ENCODE measurements at places on chromosomes 12 and 14. TPM values are rescaled to one million over a fixed set of nuclear protein-coding genes. Genes with fewer than 3 reads are reported as not detected.

The SOCS4 gene
- 42.3 TPM for total RNA-seq

The RFX4 gene
- total RNA-seq = not detected

The LPAR5 gene
- 2.8 TPM for total RNA-seq

The RNF212B gene
- total RNA-seq = not detected

The SELPLG gene
- 51.9 TPM for total RNA-seq

The SRRM4 gene
- total RNA-seq = not detected

The TMEM179 gene
- 0.36 TPM for total RNA-seq

The KRT85 gene
- not detected for total RNA-seq

The MFAP5 gene
- not detected for total RNA-seq

The RIMKLB gene
- total RNA-seq = 0.52 TPM

- no peaks in the 10 kb centered on the region for H3K4me1 ChIP-seq
- no peaks in the 10 kb centered on the region for H3K27me3 ChIP-seq
- H3K36me3 ChIP-seq = no peaks in the 10 kb centered on the region
- H3K4me3 ChIP-seq = no peak overlapping the region
- H3K27ac ChIP-seq = no peak overlapping the region
- DNase-seq = no peak
Observed at GRCh38 chr12:19597167-19598026, 158.1 kb downstream of the AEBP2 start.

GRCh38 chr12:52058631-52059361 is 7.6 kb downstream of the NR4A1 start:
- no peaks in the 10 kb centered on the region for H3K27me3 ChIP-seq
- H3K36me3 ChIP-seq = peaks cover 26% of the 10 kb centered on the region
- no peak overlapping the region for H3K4me3 ChIP-seq
- H3K4me1 ChIP-seq = no peaks in the 10 kb centered on the region
- no peak for DNase-seq
- H3K27ac ChIP-seq = no peak overlapping the region

DNA sequence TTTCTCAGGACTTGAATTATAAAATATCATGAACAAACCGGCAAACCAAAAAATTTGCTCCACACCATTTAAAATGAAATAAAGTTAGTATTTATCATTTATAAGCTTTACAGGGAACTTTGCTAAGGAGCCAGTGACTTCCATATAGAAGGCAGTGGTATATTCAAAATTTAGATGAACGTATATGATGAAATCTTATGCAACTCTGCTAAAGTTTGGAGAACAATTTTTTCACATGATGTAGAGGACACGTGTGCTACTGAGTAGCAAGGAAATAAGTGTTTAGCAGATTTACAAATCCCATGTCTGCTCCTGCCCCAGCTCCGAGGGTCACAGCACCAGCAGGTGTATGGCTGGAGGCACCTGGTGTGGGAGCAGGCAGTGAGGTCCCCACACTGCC is 70.8 kb upstream of the IFNG-AS1 start:
- no peak overlapping the region for H3K4me3 ChIP-seq
- DNase-seq = no peak
- H3K27me3 ChIP-seq = peaks cover 6% of the 10 kb centered on the region
- no peaks in the 10 kb centered on the region for H3K4me1 ChIP-seq

- DNase-seq = no peak
- H3K4me1 ChIP-seq = no peaks in the 10 kb centered on the region
- no peaks in the 10 kb centered on the region for H3K36me3 ChIP-seq
- H3K27ac ChIP-seq = no peak overlapping the region
Observed at GRCh38 chr14:101235335-101236103, 325.8 kb upstream of the DIO3 start.

DNA sequence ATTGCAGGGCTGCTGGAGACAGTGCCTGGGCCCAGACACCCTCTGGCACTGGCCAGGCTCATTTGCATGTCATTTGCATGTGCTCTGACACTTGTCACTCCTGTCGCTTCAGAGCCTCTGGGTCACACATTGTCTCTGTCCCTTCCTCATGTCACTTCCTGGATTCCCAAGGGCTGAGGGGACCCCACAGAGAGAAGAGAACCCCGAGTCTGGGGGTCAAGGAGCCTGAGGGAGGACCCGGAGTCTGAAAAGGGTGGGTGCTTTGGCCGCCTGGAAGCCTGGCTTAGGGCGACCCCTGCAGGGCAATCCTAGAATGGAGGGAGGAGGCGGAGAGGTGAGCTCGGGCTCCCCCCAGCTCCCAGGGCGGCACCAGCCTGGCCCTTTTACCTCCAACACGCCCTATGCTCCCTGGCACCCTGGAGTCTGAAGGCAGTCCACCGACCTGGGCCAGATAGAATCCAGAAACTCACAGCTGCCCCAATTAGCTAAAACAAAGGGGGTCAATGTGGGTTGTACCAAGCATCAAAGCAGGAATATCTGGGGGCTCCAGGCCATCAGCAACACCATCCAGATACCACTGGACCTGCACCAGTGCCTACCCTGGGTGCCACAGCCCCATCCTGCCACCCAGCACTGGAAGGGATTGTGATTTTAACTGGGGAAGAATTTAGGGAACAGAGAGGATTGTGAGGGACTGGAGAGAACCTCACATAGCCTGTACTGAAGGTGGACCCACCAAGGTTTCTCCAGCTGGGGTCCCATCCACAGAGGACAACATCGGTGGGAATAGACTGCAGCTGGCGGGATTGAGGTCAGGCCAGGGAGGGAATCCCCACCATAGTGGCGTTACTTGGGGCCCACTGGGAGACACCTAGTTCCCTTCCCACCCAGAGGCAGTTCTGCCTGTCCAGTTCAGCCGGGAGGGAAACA is 21.8 kb upstream of the KRT78 start:
- no peak overlapping the region for H3K27ac ChIP-seq
- H3K36me3 ChIP-seq = no peaks in the 10 kb centered on the region
- H3K4me1 ChIP-seq = peaks cover 23% of the 10 kb centered on the region

DNA sequence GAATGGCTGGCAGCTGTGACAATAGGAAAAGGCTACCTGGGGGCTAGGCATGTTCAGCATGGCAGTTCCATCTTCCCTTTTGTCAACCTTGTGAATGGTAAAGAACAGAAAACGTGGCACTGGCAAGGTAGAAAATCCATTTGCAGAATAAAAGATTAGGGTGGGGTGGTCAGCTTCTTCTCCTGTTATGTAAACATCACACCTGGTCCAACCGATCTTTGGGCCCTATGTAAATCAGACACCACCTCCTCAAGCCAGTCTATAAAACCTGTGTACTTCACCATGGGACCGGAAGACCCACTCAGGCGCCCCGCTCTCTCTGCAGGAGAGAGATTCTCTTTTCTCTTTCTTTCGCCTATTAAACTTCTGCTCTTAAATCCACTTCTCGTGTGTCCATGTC is 19.6 kb upstream of the TMEM30B start:
- H3K36me3 ChIP-seq = peaks cover 4% of the 10 kb centered on the region
- H3K27me3 ChIP-seq = no peaks in the 10 kb centered on the region
- peaks cover 32% of the 10 kb centered on the region for H3K4me1 ChIP-seq
- no peak overlapping the region for H3K4me3 ChIP-seq
- DNase-seq = no peak

DNA sequence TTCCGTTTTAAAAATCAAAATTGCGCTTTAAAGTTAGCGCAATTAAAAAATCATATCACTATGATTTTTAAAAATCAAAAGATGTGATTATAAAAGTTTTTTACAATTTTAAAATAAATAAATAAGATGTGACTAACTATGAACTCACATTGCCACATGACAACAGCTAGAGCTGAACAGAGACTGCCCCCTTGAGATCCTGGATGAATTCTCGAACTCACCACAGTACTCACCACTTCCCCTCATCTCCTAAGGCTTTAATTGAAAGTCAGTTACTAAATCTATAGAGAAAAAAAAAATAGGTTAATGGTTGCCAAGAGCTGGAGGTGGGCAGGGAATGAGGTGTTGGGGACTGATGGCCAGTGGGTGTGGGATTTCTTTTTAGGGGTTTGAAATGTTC is 384.2 kb downstream of the ZFP36L1 start:
- DNase-seq = no peak
- H3K36me3 ChIP-seq = no peaks in the 10 kb centered on the region
- no peak overlapping the region for H3K27ac ChIP-seq
- H3K27me3 ChIP-seq = no peaks in the 10 kb centered on the region
- H3K4me3 ChIP-seq = no peak overlapping the region
- H3K4me1 ChIP-seq = peaks cover 34% of the 10 kb centered on the region

GRCh38 chr12:8577879-8578278 is 34.8 kb downstream of the AICDA start:
- no peak overlapping the region for H3K27ac ChIP-seq
- H3K36me3 ChIP-seq = no peaks in the 10 kb centered on the region
- no peak for DNase-seq
- no peaks in the 10 kb centered on the region for H3K4me1 ChIP-seq

- peaks cover 3% of the 10 kb centered on the region for H3K27me3 ChIP-seq
- peaks cover 25% of the 10 kb centered on the region for H3K36me3 ChIP-seq
- DNase-seq = no peak
Observed at GRCh38 chr14:50099335-50099734, 17.0 kb downstream of the VCPKMT start.

GRCh38 chr12:47885012-47885501 is 19.7 kb downstream of the VDR start:
- peak overlapping the region; percentile 94 for H3K4me3 ChIP-seq
- no peaks in the 10 kb centered on the region for H3K27me3 ChIP-seq
- H3K36me3 ChIP-seq = peaks cover 74% of the 10 kb centered on the region
- DNase-seq = peak; percentile 79

- H3K36me3 ChIP-seq = peaks cover 18% of the 10 kb centered on the region
- H3K4me3 ChIP-seq = peak overlapping the region; percentile 34
- peaks cover 3% of the 10 kb centered on the region for H3K27me3 ChIP-seq
- H3K27ac ChIP-seq = peak overlapping the region; percentile 37
- peaks cover 52% of the 10 kb centered on the region for H3K4me1 ChIP-seq
- DNase-seq = no peak
Observed at GRCh38 chr12:57008178-57008577, 1.8 kb upstream of the ZBTB39 start.

- H3K27ac ChIP-seq = no peak overlapping the region
- H3K4me3 ChIP-seq = no peak overlapping the region
- no peaks in the 10 kb centered on the region for H3K36me3 ChIP-seq
- H3K27me3 ChIP-seq = peaks cover 3% of the 10 kb centered on the region
- no peaks in the 10 kb centered on the region for H3K4me1 ChIP-seq
Observed at GRCh38 chr14:24984846-24985589, 64.9 kb downstream of the STXBP6 start.

DNA sequence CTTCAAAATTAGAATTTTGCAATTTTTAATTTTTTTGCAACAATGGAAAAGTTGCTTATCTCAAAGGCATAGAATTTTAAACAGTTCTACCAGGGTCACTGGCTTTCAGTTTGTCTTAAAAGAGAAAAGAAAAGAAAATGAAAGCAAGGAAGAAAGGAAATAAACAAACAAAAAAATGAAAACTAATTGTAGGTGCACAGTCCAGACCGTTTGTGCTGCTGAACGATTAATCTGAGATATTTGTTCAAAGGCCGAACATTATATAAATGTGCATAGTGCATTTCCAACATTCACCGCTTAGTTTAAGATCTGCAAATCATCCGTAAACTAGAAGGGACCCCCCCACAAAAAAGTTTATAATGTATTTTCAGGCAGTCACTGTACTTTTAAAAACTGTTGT is 5.5 kb upstream of the OTX2 start:
- H3K4me1 ChIP-seq = peaks cover 4% of the 10 kb centered on the region
- no peak overlapping the region for H3K27ac ChIP-seq
- no peak for DNase-seq
- H3K4me3 ChIP-seq = no peak overlapping the region
- peaks cover 1% of the 10 kb centered on the region for H3K36me3 ChIP-seq

DNA sequence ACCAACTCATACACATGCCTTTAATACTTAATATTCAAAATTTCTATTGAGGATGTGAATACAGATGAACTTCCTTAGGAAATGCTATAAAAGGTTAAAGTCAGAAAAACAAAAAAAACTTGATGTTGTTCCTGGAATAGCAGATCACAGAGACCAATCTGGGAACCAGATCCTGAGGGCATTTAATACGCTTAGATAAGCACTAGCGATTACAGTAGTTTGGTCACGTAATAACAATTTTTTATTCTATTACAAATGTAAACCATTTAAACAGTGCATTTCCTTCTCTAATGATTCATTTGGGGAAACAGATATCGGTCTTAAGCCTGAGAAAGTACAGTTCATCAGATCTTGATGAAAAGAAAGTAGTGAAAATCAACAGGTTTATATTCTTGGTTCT is 30.8 kb upstream of the ABCC9 start:
- H3K36me3 ChIP-seq = no peaks in the 10 kb centered on the region
- H3K27ac ChIP-seq = no peak overlapping the region
- peaks cover 4% of the 10 kb centered on the region for H3K27me3 ChIP-seq
- no peaks in the 10 kb centered on the region for H3K4me1 ChIP-seq
- no peak for DNase-seq

DNA sequence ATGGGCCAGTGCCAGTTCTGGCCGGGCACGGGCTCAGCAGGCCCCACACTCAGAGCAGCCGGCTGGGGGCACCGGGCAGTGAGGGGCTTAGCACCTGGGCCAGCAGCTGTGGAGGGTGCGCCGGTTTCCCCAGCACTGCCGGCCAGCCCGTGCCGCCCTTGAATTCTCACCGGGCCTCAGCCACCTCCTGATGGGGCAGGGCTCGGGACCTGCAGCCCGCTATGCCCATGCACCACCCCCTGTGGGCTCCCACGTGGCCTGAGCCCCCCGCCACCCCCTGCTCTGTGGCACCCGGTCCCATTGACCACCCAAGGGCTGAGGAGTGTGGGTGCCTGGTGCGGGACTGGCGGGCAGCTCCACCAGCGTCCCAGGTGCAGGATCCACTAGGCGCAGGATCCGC is 15.4 kb upstream of the GTF2A1 start:
- no peaks in the 10 kb centered on the region for H3K36me3 ChIP-seq
- H3K4me3 ChIP-seq = no peak overlapping the region
- H3K27me3 ChIP-seq = peaks cover 5% of the 10 kb centered on the region
- no peak overlapping the region for H3K27ac ChIP-seq
- DNase-seq = no peak

DNA sequence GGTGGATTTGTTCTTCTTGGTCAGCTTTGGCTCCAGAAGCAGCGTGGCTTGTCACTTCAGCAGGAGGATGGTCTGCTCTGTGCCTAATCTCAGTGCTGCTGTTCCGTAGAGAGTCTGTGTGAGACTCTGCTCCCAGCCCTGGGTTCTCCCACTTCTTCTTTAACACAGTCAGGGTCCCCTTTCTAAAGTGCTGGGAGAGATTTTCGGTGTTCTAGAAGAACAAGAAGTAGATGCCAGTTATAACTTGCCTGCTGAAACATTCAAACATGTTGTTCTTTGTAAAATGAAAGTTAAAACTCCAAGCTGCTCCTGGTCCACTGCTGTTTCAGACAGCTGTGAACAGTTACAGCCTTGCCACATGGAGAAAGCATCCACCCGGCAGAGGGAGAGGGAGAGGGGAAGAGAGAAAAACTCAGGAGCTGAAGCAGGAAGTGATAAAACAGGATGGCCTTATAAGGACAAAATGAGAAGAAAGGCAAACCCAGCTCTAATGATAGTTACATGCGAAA is 55.2 kb upstream of the CERS5 start:
- peaks cover 11% of the 10 kb centered on the region for H3K4me1 ChIP-seq
- peak; percentile 11 for DNase-seq
- H3K27ac ChIP-seq = no peak overlapping the region
- H3K4me3 ChIP-seq = no peak overlapping the region

DNA sequence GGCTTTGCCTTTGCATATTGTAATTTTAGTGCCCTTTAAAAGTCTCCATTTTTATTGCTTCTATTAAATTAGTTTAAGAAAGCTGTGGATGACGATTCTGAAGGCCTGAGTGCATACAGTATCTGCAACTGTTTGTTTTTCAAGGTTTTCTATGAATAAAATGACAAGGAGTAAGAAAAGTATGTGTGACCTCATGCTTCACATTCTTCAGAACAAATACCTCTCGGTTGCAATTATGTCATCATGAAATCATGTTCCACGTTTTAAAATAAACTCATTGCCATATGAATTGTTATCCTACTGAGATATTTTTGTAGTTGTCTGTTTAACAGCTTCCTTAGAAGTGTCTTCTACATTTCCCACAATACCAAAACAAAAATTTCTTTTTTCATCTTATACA is 374.6 kb downstream of the MDGA2 start:
- DNase-seq = no peak
- H3K27ac ChIP-seq = no peak overlapping the region
- H3K4me3 ChIP-seq = no peak overlapping the region
- no peaks in the 10 kb centered on the region for H3K4me1 ChIP-seq
- no peaks in the 10 kb centered on the region for H3K27me3 ChIP-seq

Data from activated T-helper 1 cell treated with anti-CD3 and anti-CD28 coated beads, Interleukin-12 subunit alpha, Interleukin-12 subunit beta, Interleukin-2, Interleukin-4 antibody, amounts not matched to agents 30 ng/mL and 10 ng/mL and 1 ng/mL, durations not matched to agents 14 hours and 24 hours and 36 hours (primary cell).